ENCODE measurements at places on chromosomes 11 and 22. TPM values are rescaled to one million over a fixed set of nuclear protein-coding genes. Genes with fewer than 3 reads are reported as not detected.

Gene MYO7A
- total RNA-seq, result 2.3 TPM

Gene DLG2
- 17.5 TPM for total RNA-seq

GRCh38 chr11:33646629-33647028 lies 54.0 kb downstream of the C11orf91 start:
- DNase-seq, result no peak

Gene MISFA
- total RNA-seq, result 3.2 TPM

Gene RGL4
- total RNA-seq, result not detected

DNA sequence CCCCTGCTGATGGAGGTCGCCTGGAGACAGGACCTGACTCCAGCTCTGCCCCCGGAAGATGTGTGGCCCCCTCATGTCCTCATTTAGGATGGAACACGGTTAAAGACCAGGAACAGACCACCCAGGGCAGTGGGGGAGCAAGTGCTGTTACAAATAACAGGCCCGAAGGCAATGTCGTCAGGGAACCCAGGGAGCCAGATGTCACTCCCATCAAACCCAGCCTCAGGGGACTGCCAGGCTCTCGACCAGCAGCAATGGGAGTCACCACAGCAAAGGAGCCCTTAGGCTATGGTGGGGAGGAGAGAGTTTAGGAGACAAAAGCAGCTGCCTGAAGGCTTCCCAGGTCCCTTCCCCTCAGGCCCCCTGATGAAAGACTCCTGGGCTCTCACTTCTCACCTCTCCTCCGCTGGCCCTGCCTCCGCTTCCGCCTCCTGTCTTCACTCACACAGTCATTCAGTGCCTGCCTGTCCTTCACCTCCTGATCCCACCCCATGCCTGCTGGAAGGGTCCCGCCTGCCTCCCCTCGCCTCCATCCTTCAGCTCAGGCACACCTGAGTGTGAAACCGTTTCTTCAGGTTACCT lies 4.4 kb downstream of the RPS19BP1 start:
- DNase-seq, result no peak

Gene TEAD1
- total RNA-seq, result 79.9 TPM

GRCh38 chr11:18358646-18359045 lies 35.7 kb upstream of the LDHA start:
- no peak for DNase-seq

GRCh38 chr11:11620173-11620920 lies 1.5 kb downstream of the GALNT18 start:
- peak; percentile 57 for DNase-seq

GRCh38 chr11:82229341-82229740 lies 504.3 kb downstream of the FAM181B start:
- DNase-seq, result no peak

GRCh38 chr11:114136686-114137640 lies 77.5 kb downstream of the ZBTB16 start:
- DNase-seq, result no peak

- no peak for DNase-seq
Measured at GRCh38 chr11:27234043-27234668, 128.9 kb downstream of the CCDC34 start.

Gene MS4A8
- not detected for total RNA-seq

DNA sequence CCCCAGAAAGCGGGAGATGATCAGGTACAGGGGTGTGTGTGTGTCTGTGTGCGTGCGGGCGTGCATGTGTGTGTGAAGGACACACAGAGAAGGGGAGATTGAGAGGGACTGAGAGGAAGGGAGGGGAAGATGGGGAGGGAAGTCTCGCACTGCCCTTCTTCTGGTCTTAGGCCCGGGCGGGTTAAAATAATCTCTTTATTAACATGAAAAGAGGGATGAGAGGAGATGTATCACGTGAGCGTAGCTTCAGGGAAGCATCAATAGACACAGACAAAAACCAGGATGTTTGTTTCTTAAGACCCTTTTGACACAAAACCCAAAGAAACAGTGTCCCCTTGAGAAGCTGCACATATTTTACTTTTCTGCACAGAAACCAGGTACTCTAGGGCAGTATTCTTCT lies 347.3 kb downstream of the BRD1 start:
- no peak for DNase-seq

Gene KRTAP5-7
- total RNA-seq, result 0.11 TPM

- DNase-seq, result no peak
Measured at GRCh38 chr11:68560216-68560615, 99.7 kb downstream of the PPP6R3 start.

GRCh38 chr11:85918910-85919794 lies 64.0 kb downstream of the CCDC83 start:
- no peak for DNase-seq

Gene NXPE4
- not detected for total RNA-seq

DNA sequence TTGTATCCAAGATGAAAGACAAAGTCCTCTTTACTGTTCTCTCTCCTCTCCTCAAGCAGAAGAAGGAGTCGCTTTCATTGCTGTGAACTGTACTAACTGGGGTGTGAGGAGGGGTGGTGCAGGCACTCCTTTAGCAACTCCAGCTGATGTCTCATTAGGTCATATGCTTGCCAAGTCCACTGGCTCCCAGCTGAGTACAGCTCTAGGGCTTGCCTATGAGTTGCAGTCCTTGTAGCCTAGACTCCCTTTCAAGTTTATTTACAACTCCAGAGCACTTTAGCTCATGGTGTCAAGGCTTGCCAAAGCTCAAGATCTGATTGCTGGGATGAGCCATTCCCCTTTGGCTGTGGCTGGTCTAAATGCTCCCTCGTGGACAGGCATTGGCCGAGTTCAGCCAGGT lies 55.1 kb upstream of the PDGFD start:
- DNase-seq, result no peak

GRCh38 chr22:17501679-17502285 lies 61.5 kb upstream of the SLC25A18 start:
- DNase-seq, result no peak

- peak; percentile 49 for DNase-seq
Measured at GRCh38 chr11:10931761-10932670, 74.2 kb upstream of the ZBED5 start.

- DNase-seq, result peak; percentile 63
Measured at GRCh38 chr11:124536520-124536919, 6.9 kb downstream of the OR8B12 start.

Gene ASRGL1
- total RNA-seq, result 36.3 TPM

- no peak for DNase-seq
Measured at GRCh38 chr11:78231962-78232501, 43.3 kb downstream of the USP35 start.

- DNase-seq, result no peak
Measured at GRCh38 chr22:35544189-35544588, 3.6 kb downstream of the RASD2 start.

Gene B3GAT1
- total RNA-seq, result 23.1 TPM

All from WTC11 (cell line).